ENCODE measurements at places on chromosomes 2 and 18.

DNA sequence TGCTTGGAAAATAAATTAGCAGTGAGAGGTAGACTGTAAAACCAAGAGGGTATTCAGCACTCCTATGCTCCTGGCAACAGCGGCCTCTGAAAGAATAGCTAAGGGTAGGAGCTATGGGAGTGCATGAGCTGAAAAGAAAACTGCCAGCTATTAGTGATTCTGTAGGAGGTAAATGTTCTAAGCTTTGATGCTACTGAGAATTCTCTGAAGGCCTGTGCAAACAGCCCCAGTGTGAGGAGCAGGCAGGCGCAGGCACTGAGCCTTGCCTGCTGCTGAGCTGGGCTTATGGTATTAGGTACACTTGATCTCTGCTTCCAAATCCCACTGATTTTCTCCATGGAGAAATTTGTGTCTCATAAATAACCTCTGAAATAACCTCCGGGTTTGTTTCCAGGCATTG is 86.7 kb downstream of the NYAP2 start:
- no peak for DNase-seq

DNA sequence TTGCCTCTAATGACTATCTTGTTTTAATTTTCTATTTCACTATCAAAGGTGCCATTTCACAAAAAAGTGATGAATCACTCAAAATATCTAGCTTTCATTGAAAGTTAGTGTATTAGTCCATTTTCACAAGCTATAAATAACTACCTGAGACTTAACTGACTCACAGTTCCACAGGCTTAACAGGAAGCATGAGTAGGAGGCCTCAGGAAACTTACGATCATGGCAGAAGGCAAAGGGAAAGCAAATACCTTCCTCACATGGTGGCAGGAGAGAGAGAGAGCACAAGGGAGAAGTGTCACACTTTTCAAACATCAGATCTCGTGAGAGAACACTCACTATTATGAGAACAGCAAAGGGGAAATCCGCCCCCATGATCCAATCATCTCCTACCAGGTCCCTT is 1220.4 kb upstream of the ZEB2 start:
- DNase-seq: no peak

DNA sequence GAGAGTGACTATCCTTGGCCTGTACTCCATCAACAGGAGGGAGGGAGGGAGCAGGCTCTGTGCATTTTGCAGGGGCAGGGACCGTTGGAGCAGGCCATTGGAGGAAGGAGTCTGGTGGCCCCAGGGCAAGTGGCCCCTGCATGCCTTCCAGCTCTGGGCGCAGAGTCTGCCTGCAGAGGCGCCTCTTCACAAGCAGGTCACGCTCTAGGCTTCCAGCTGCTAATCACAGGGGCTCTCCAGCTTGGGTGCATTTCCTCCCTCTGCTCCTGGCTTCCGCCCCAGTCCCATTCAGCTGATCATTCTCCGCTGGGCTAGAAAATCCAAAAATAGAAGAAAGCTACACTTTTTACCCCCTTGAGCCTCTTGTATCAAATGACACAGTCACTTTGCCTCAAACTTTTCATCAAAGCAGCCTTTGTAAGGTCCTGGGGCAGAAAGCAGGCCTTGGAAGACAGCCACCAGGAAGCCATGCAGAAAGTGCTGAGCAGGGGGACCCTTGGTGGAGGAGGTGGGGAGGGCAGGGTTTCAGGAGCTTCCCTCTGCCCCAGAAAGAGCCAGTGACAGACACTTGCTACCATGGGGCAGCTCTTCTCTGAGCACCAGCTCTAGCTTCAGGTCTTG is 11.3 kb downstream of the TMEM247 start:
- DNase-seq: no peak

- no peak for DNase-seq
These were observed 109.1 kb upstream of the OTOS start for GRCh38 chr2:240249423-240250149.

DNA sequence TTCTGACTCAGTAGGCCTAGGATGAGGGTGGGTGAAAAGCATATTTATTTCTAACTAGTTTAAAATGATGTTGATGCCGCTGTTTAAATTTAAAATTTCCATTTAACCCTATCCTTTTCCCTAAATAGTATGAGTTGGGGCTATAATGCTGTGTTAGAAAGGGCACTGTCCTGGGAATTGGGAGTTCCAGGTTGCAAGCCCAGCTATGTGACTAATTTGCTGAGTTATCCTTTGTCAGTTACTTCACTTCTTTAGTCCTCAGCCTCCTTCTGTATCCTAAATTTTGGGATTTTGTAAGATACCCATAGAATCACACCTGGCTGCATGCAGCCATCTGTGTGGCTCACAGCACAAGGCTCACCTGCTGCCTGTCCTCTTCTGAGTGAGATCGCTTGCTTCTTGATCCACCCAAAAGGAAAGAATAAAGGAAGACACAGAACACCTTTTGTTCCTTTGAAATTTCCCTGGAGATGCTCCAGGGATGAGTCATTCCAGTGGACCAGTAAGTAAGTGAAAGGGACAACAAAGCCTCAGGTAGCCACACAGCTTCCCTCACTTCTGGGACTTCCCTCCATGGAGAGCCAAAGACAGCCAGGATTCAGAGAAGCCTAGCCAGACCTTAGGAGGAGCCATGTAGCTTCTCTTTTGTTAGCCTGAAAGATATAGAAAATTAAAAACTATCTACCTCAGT is 97.2 kb downstream of the DTNA start:
- no peak for DNase-seq

DNA sequence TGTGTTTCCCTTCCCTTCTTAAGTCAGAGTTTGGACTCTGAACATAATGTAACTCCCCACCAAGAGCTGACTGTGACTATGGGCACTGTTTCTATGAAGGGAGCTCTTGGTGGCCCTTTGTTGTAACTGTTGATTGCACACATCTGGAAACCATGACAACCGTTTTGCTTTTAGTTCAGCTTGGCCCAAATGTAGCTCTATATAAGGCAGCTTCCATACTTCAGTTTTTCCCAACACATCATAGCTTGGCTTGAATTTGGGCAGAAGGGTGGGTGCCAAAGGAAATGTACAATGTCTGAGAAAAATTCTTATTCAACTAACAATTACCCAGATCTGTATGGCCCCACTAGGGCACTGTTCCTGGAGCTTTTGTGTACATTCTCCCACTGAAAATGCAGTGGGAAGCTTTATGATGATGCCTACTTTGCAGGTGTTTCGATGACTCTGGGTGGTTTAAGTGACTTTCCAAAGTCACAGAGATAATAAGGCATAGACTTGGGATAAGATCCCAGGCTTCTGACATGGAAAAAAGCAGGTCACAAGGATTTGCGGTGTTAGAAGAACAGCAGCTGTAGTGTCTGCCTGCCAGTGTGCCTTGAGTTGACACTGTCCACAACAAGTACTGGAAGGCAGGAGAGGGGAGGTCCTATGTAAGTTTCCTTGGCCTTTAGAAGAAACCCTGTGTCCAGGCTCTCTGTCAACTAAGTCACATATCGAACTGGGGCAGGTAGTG is 2.4 kb upstream of the CETN1 start:
- DNase-seq: no peak

DNA sequence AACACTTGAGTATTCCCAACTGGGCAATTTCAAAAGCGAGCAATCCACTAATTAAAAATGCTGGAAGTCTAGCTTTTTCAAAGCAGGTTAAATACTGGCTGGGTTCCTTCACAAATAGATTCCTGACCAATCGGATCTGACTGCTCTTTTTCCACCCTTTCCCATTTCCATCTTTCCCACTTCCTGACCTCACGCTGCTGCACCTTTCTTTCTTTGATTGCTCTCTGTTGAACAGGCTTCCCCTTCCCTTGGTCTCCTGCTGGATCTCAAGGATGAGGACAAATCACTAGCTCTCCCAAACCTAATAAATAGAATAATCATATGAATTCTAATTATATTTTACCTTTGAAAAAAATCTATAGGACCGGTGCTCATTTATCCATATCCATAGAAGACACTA is 121.2 kb downstream of the TCF4 start:
- no peak for DNase-seq

- DNase-seq: no peak
These were observed 124.7 kb upstream of the ZNF516 start for GRCh38 chr18:76619621-76620315.

GRCh38 chr2:153163055-153163454 is 315.5 kb downstream of the RPRM start:
- DNase-seq: peak; percentile 50

DNA sequence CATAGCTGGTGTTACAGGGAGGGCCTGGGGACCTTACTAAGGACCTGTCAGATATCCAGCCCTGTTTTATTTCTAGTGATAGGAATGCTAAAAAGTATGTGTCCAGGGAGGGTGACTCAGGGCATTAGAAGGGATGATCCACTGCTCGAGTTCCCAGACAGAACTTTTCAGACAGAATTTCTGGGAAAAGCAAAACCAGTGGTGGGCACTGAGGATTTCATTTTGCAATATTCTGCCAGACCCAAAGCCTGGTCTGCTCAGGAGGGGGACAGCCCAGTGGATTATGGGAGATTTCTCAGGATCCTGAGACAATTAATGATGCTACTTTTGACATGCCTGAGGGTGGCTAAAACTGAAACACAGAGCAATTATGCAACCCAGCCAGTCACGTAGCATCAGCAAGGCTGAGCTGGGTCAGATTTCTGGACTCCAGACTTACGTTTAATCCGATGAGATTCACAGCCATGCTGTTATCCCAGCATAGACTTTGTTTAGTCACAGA is 4.7 kb upstream of the KCNE4 start:
- no peak for DNase-seq

DNA sequence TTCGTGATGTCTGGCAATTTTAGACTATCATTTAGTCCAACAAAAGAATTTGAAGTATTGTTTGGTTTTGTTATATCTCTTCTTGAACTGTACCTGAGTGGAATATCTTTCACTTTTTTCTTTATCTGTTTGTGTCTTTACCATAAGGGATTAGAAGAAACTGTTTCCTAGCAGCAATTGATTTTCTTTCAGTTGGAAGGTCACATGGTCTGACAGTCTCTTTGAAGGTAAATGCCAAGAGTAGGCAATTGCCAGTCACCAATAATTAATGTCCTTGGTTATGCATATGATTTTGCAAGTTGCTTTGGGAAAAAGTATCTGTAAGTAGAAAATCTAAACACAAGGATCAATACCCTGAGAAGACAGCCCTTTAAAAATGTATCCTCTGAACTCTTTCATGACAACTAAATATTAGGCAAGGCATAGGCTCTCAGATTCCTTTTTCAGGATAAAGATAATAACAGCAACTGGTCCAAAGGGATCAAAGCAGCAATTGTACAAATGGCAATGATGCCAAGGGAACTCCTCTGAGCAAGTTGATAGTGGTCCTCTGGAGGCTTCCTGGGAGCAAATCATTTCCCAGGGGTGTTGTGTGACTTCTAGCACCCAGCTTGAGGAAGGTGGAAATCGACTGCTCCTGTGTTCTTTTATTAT is 17.6 kb downstream of the MAP3K19 start:
- DNase-seq: no peak

DNA sequence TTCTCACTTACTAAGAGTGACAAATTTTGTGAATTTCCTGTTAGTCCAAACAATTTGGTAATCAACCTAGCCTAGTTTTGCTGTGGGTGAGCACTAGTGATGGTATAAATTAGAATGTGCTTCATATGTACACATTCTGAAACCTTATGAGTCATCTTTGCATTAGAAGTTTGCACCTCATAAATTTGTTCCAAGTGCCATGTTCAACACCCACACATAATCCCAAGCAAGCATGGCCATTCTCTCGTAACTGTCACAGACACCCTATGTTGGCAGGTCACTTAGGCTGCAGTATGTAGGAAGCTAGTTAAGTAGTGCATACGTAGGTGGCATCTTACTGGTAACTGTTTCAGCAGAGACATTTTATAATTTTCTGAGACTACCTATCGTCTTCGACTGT is 46.9 kb downstream of the NAB1 start:
- DNase-seq: no peak

DNA sequence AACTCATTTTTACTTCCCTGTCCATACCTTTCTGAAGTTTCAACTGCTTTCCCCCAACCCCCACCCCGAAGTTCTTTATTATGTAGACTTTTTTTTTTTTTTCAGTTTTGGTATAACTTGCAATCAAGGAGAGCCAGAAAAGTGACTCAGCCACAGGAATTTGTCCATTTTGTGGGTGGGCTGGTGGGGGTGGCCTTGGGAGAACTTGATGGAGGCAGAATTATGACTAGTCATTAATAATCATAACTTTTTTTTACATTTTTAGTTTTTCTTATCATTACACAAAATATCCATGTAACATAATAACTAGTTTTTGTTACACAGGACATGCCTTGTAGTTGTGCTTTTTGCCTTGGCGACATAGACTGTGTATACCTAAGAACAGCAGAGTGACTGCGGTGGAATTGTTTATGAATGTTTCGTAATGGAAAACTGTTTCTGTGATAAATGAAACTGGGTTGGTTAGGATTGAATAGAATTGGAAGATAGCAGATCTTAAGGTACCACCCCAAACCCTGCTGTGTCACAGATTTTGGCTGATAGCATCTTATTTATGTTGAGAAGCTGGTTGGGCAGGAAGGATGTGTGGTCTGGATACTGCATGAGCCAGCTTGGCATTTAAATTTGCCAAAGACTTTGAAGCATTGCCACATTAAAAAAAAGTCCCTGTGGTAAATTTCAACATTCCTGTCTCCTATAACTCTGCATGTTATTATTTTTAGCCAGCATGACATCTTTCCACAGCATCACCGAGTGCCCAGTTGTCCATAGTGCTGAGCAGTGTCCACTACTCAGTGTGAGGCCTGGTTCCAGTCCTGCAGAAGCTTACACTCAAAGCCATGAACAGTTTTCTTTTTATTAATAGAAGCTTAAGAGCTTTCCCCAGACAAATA is 30.7 kb downstream of the LYPD6B start:
- peak; percentile 87 for DNase-seq

DNA sequence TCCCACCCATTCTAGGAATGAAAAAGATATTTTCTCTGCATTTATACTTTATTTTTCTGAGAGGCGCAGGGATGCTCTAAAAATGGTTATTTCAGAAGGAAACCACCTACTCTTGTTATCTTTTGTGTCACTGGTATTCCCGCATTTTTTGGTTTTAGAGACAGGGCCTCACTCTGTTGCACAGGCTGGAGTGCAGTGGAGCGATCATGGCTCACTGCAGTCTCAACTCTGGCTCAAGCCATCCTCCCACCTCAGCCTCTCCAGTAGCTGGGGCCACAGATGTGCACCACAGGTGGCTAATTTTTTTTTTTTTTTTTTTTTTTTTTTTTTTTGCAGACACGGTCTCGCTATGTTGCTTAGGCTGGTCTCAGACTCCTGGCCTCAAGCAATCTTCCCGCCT is 135.9 kb downstream of the NCK2 start:
- no peak for DNase-seq

- no peak for DNase-seq
These were observed 43.4 kb downstream of the PLEKHA3 start for GRCh38 chr2:178523596-178524134.

- DNase-seq: no peak
These were observed 102.1 kb downstream of the SMAD7 start for GRCh38 chr18:48848641-48849143.
